ENCODE measurements at places on chromosomes 7 and 10. TPM values are rescaled to one million over a fixed set of nuclear protein-coding genes. Genes with fewer than 3 reads are reported as not detected.

The UPK3B gene
- total RNA-seq = 24.1 TPM

DNA sequence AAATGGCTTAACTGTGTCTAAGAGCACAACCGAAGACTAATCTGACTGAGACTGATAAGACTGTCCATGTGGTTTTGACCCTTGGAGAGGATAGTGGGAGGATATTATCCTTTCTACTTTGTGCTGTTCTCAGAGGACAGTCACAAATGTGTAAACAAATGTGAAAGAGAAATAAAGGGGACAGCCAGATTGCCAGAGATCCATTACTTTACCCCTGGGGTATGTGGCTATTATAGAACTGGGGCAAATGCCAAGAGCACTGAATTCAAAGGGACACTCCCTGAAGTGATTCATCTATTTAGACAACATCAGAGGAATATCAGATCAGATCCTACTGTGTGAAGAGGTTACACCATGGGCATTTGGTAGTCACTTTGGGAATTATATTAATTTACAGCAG is 154.7 kb downstream of the RNLS start:
- DNase-seq = no peak

DNA sequence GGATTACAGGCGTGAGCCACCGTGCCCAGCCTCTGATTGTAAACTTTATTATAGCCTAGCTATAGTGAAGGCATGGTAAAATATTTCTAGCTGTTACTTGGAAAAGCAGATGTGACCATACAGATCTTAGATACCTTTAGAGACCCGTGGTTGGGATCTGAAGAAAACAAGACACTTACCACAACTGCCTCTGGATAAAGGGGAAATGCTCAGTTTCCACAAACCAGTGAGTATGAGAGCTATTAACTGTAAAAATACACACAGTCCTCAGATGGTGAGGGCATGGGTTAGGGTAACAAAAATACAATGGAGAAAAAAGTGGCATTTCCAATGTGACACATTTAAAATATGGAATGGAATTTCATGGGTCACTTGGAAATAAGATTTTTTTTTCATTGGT is 63.0 kb downstream of the ZNF438 start:
- DNase-seq = no peak

GRCh38 chr7:44150466-44150832 is 9.3 kb upstream of the MYL7 start:
- no peak for DNase-seq

The AQP1 gene
- total RNA-seq = not detected

DNA sequence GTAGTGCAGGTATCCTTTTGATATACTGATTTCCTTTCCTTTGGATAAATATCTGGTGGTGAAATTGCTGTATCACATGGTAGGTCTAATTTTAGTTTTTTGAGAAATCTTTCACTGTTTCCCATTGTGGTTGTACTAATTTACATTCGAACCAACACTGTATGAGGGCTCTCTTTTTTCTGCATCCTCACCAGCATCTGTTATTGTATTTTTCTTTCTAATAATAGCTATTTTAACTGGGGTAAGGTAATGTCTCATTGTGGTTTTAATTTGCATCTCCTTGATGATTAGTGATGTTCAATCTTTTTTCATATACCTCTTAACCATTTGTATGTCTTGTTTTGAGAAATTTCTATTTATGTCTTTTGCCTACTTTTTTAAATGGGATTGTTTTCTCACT is 335.4 kb upstream of the MTPN start:
- no peak for DNase-seq

DNA sequence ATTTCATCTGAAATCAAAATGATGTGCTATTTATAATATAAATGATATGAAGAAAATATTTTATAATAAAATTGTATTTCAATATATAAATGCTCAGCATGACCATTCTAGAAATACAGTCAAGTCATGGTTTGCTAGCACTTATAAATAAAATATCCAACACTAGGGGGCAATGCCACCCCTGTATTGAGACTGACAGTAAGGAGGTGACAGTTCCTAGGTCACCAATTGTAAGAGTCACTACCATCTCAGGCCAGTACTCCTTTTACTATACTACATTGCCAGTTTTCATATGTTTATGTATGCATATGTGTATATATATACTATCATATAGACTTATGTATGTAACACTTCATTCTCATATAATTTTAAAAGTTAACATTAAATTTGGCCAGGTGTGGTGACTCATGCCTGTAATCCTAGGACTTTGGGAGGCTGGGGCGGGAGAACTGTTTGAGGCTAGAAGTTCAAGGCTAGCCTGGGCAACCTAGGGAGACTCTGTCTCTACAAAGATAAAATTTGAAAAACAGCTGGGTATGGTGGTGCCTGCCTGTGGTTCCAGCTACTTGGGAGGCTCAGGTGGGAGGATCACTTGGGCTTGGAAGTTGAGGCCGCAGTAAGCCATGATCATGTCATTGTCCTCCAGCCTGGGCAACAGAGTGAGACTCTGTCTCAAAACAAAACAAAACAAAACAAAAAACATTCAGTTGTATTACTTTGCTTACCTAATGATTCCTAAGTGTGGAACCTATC is 2.4 kb upstream of the CNOT4 start:
- peak; percentile 35 for DNase-seq

Measured in G401 (cell line).